ENCODE measurements at places on chromosomes 6 and 20.
A peak's percentile ranks its signal among the peaks of the same experiment; 100 is the strongest.

DNA sequence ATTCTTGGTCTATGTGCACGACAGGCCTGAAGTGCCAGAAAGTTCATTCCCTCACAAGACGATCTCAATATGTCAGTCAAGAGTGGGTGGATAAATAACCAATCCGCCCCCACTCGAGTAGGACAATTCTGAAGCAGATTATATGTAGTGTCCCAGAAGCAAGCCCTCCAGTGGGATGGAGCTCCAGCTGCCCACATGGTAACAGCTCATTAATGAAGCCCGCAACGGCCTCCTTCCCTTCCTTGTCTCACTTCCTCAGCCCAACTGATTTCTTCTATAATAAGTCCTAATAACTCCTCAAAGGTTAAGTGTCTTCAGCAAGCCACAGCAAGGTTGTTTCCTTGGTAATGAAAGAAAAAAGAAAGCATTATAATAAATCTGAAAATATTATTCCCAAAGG, 82.1 kb upstream of the F13A1 start:
- DNase-seq, result no peak

- no peak for DNase-seq
Measured at GRCh38 chr6:79861023-79861422, 86.3 kb downstream of the ELOVL4 start.

GRCh38 chr6:139979021-139979725, 604.7 kb upstream of the CITED2 start:
- no peak for DNase-seq

- DNase-seq, result no peak
Measured at GRCh38 chr6:129749749-129750120, 39.8 kb upstream of the ARHGAP18 start.

GRCh38 chr6:47133230-47134000, 91.3 kb upstream of the ADGRF1 start:
- DNase-seq, result no peak

GRCh38 chr6:117354671-117355070, 71.1 kb downstream of the ROS1 start:
- no peak for DNase-seq

DNA sequence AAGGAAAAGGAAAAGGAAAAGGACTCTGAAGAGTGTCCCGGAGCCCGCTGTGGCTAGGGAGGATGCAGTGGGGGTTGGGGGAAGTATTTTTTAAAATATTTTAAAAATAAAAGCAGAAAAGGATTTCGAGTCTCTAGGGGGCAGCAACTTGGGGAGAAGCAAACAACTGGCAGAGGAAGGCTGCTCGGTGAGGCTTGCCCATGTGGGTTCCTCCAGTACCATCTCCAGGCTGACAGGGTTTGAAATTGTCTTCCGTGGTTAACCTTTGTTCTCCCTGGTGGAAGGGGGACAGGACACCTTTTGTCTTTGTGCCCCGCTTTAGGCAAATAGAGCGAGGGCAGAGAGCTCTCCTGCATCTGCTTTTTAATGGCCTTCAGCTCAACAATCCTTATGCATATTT, 60.4 kb upstream of the SNX9 start:
- DNase-seq, result no peak

- no peak for DNase-seq
Measured at GRCh38 chr6:41929924-41930323, 8.6 kb downstream of the BYSL start.

DNA sequence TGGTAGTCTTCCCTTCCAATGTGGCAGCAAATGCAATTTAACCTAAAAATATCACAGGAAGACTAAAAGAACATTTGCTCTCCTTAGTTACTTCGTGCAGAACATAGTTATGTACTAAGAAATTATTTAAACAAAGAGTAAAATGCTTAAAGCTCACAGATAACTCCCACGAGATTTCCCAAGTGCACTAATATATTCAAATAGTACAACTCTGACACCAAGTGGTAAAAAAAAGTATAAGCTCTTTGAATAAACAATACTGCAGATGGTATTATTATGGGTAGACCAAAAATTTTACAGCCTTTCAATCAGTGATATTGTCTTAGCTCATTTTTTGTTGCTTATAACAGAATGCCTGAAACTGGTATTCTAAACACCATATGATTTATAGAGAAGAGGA, 52.8 kb upstream of the FILIP1 start:
- no peak for DNase-seq

DNA sequence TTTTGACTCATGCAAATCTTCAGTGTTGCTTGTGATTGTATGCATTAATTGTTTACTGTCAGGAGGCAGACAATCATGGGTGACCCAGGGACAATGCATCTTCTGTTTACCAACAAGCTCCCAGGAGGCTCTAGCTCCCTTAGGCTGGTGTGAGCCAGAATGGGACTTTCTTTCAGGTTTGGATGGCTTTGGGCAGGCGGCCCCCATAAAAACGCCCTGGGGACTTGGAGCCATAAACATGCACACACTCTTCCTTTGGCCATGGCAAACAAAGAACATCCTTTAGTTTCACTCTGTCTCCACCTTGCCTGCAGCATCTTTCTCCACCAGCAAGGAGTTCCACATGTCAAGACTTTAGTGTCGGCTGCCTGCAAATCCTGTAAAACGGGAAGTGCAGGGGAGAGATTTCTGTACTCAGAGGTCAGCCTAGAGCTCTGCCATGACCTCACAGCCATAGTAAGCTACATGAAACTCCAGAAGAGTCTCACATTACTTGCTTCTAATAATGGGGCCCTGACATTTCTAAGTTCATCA, 127.6 kb downstream of the MAP3K7 start:
- no peak for DNase-seq

GRCh38 chr6:160178271-160178670, 56.7 kb downstream of the SLC22A1 start:
- no peak for DNase-seq

GRCh38 chr6:136822046-136822375, 381 bp upstream of the PEX7 start:
- DNase-seq, result no peak

GRCh38 chr20:38115205-38115604, 49.9 kb downstream of the TGM2 start:
- DNase-seq, result no peak

DNA sequence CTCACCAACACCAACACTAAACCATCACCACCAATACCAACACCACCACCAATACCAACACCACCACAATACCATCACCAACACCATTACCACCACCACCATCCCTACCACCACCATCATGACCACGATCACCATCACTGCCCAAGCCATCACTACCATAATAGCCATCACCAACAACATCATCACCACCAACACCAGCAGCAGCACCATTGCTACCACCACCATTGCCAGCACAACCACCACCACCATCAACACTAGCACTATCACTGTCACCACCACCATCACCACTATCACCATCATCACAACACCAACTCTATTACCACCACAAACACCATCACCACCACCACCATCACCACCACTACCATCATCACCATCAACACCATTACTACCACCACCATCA, 53.0 kb downstream of the TMEM242 start:
- DNase-seq, result no peak

- no peak for DNase-seq
Measured at GRCh38 chr6:125955973-125956372, 597 bp upstream of the HINT3 start.

GRCh38 chr20:45779011-45779915, 12.4 kb downstream of the WFDC3 start:
- DNase-seq, result no peak

GRCh38 chr6:150275489-150275888, 93.3 kb upstream of the IYD start:
- no peak for DNase-seq

GRCh38 chr6:17354700-17355403, 38.5 kb upstream of the CAP2 start:
- DNase-seq, result no peak

GRCh38 chr6:10399451-10399850, 15.4 kb downstream of the TFAP2A start:
- DNase-seq, result no peak

DNA sequence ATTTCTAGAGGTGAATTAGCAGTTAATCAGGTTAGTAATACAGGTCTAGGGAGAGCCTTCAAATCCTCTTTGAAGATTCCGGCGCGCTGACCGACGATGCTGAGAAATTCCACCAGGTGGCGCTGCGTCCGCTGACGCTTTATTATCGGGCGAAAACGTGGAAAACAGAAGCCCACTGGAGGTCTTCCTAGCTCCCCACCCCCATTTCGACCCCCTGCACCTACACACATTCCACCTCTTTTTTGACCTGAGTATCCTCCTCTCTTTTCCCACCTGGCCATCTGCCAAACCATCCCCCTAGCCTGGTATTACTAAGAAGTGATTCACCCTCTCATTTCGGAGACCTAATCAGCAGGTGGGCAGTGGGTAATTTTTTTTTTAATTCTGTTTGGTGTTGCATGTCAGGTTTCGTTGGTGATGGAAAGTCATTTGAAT, 65.4 kb upstream of the RIN2 start:
- peak; percentile 4 for DNase-seq

GRCh38 chr20:37114012-37114411, 18.2 kb upstream of the RBL1 start:
- DNase-seq, result no peak

- DNase-seq, result no peak
Measured at GRCh38 chr20:19817017-19817416, 59.0 kb downstream of the RIN2 start.

- no peak for DNase-seq
Measured at GRCh38 chr6:116409756-116410155, 39.0 kb downstream of the DSE start.

DNA sequence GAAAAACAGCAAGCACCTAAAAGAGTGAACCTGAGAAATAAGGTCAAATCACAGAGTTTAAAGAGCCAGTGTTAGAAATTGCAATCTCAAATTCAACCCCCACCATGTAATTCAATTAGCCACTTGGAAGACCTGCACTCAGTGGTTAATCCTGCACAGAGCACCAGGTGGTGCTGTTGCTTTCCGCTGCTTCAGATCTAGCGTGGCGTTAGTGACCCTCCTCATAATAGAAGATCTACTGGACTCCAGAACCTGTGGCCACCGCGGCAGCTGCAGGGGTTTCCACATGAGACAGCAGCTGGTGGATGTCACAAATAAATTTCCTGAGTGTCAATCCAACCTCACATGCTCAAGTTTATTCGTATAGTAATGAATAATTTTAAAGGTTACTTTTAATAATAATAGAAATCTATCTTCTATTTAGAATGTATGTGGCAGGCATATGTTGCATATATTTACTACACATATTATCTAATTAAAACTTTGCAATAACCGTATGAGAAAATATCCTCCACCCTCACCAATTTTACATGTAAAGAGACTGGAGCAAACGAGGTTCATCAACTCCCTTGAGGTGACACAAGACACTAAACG, 84.4 kb downstream of the SYNE1 start:
- DNase-seq, result no peak

GRCh38 chr6:11586117-11586516, 48.6 kb downstream of the TMEM170B start:
- DNase-seq, result no peak

GRCh38 chr6:128822271-128822670, 60.7 kb upstream of the LAMA2 start:
- no peak for DNase-seq

- no peak for DNase-seq
Measured at GRCh38 chr6:33679761-33680160, 31.7 kb downstream of the UQCC2 start.

- no peak for DNase-seq
Measured at GRCh38 chr6:106551155-106551554, 78.1 kb downstream of the RTN4IP1 start.

- DNase-seq, result no peak
Measured at GRCh38 chr6:125807293-125807692, 16.5 kb downstream of the NCOA7 start.

- no peak for DNase-seq
Measured at GRCh38 chr20:14960831-14961230, 623.4 kb upstream of the FLRT3 start.

- DNase-seq, result no peak
Measured at GRCh38 chr6:80566361-80566760, 459.9 kb downstream of the BCKDHB start.

DNA sequence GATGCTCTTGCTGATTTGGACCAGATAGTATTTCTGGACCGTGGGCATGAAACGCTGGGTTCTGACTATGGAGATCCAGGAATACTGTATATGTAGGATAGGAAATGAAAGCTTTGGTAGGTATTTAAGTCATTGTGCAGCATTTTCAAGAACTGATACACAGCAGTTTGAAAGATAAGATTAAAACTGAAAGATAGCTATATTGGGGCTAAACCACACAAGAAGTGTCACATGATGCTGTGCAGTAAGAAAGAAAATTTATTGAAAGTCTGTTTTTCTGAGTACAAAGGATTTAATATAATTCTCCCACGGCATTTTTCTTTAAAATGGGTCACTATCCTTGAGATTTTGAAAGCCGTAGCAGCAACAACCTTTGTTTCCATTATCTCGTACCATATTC, 305 bp downstream of the IL17A start:
- no peak for DNase-seq

DNA sequence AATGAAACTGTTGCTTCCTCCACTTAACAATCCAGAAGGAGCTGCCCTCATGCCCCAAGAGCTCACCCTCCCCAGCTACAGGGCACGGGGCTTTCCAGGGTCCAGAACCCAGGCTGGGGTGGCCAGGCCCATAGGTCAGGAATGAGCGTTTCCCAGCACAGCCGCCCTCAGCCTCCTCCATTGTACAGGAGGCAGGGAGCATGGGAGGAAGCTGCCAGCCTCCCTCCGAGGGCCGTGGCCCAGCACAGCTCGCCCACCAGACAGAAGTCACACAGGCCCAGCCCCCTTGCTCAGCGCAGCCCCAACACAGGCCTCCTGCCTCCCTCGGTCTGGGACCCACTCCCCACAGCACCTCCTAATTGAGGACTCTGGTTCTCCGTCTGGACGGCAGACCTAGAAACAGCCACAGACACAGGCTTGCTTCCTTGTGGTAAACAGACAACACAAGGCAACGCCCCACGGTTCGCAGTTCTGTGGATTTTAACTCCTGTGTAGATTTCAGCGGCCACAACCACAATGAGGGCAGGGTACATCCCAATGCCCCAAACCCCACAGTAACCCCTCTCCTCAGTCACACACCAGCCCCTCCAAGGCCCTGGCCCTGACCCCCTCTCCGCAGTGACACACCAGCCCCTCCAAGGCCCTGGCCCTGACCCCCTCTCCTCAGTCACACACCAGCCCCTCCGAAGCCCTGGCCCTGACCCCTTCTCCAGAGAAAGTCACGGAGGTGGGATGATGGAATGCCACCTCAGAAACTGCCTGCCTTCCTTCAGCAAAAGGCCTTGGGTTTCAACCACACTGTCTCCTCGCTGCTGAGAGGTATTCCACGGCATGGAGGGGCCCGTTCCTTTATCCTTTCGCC, 173.5 kb downstream of the DLL1 start:
- no peak for DNase-seq
